CD4-positive, alpha-beta T cell treated with Interleukin-4 for 1 hour (primary cell): ENCODE measurements at places on chromosomes 5 and 9.

DNA sequence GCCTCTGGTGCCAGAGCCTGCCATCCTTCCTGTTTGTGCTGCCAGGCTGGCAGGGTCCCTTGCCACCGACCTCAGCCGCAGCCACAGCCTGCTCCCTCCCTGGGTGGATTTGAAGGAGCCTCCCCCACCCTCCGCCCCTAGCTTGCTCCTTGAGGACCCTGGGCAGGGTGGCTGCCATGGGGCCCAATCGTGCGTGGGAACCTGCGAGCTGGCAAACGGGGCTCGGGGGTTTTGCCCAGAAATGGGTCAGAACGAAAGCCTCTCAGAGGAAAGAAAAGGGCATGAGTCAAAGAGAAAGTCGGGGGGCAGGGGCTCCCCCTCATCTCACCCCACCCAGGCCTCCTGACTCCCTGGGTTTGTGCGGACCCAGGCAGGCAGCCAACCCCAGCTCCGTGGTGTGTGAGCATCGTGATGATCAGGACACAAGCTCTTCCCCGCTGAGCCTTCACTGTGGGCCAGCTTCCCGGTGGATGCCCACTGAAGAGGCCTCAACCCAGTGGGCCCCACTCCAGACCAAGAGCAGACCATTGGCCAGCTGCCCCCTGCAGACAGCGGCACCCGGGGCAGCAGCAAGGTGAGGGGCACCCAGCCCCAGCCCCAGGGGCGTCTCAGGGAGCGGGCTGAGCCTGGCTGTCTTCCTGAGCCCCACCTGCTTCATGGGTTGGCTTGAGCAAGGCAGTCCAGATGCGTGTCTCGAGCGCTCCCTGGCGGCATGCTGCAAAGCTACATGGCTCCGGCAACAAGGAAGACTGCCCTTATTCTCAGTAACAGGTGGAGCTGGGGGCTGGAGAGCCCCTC is 3.0 kb upstream of the FUT7 start:
- peak; percentile 88 for DNase-seq

GRCh38 chr5:34900652-34901051 is 14.7 kb downstream of the RAD1 start:
- DNase-seq = no peak

GRCh38 chr5:138366632-138367382 is 14.3 kb downstream of the KDM3B start:
- no peak for DNase-seq

- DNase-seq = no peak
Observed at GRCh38 chr5:171871711-171872110, 86.1 kb downstream of the SMIM23 start.

- DNase-seq = no peak
Observed at GRCh38 chr9:126093771-126094170, 232.9 kb upstream of the MVB12B start.

DNA sequence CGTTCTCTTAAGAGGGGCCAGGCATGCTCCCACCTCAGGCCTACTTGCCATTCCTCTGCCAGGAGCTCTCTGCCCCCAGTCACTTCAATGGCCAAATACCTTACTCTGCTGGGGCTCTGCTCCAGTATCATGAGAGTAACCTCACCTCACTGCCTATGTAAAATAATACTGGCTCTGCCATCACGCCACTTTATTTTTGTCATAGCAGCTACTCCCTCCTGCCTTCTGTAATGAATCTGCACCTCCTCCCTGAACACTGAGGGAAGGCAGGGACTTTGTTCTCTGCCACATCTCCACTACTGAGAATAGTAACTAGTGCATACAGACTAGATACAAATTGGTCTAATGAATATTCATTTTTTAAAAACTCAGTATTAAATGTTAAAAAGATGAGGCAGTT is 33.8 kb downstream of the MACROH2A1 start:
- no peak for DNase-seq

- DNase-seq = no peak
Observed at GRCh38 chr5:179278119-179278518, 67.1 kb downstream of the ADAMTS2 start.

DNA sequence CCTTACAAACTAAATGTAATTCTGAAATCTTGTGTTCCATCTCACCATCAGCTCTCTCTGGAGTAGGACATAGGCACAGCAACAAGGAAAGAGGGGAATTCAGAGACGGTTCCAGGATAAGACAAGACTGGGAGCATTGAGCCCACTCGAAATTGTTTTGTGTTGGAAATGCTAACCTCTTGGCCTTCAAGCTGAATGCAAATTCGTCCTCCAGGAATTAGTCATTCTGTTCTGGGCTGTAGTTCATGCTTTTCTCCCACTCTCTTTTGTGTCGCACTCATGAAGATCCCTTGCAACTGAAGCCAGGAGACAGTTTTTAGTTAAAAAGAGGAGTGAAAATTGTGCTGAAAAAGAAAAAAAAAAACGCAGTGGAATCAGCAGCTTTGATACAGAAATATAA is 121.7 kb upstream of the SEMA6A start:
- no peak for DNase-seq

DNA sequence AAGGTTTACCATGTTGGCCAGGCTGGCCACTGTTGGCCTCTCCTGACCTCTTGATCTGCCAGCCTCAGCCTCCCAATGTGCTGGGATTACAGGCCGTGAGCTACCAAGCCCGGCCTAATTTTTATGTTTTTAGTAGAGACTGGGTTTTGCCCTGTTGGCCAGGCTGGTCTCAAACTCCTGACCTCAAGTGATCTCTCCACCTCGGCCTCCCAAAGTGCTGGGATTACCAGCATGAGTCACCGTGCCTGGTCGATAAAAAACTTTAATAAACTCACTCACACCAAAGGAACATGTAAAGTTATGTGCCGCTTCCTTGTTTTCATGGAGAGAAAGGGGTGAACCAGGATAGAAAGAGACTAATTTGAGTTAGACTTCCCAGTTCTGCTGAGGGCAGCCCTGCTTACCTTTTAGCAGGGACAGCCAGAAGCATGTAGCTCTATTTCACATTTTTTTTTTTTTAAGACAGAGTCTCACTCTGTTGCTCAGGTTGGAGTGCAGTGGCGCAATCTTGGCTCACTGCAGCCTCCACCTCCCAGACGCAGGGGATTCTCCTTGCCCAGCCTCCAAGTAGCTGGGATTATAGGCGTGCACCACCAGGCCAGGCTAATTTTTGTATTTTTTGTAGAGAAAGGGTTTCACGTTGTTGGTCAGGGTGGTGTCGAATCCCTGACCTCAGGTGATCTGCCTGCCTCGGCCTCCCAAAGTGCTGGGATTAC is 11.4 kb upstream of the HAUS6 start:
- DNase-seq = no peak

- no peak for DNase-seq
Observed at GRCh38 chr9:135489188-135489906, 9.8 kb downstream of the PPP1R26 start.

DNA sequence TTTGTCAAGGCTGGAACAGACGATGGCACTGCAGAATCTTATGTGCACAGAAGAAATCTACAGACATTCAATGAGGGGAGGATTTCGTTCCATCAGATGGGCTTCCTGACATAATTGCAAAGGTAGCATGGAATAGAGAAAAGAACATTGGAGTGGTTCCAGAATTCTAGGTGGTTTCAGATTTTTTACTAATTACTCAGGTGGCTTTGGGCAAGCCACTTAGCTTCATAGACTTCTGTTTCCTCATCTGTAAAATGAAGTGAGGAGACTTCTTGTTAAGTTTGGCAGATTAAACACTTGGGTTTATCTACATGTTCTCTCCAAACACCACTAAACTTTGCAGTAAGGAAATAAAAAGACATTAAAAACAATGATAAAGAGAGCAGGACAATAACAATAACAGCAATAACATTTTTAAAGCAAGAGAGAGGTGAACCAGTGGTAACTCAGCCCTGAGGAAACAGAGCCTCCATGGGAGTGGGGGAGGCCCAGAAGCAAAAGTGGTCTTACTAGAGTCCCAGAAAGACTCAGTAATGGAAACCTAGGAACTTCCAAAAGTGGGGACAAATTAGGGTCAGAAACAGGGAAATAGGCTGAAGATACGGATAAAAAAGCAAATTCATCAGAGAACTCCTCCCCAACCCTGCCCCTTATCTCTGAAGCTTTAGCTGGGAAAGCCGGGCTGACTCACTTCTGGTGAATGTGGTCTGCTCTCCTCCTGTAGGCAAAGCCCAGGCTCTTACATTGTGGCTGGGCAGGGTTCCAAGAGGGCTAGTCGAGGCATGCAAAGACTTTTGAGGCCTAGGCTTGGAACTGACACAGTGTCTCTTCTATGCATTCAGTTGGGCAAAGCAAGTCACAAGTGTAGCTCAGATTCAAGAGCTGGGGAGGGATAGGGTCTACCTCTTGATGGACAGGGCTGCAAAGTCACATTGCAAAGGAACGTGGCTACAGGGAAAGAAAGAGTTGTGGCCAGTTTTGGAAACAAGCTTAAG is 11.8 kb upstream of the ACTBL2 start:
- no peak for DNase-seq

GRCh38 chr9:117815948-117816347 is 111.7 kb downstream of the TLR4 start:
- no peak for DNase-seq

- no peak for DNase-seq
Observed at GRCh38 chr5:134503937-134504437, 21.5 kb upstream of the JADE2 start.

DNA sequence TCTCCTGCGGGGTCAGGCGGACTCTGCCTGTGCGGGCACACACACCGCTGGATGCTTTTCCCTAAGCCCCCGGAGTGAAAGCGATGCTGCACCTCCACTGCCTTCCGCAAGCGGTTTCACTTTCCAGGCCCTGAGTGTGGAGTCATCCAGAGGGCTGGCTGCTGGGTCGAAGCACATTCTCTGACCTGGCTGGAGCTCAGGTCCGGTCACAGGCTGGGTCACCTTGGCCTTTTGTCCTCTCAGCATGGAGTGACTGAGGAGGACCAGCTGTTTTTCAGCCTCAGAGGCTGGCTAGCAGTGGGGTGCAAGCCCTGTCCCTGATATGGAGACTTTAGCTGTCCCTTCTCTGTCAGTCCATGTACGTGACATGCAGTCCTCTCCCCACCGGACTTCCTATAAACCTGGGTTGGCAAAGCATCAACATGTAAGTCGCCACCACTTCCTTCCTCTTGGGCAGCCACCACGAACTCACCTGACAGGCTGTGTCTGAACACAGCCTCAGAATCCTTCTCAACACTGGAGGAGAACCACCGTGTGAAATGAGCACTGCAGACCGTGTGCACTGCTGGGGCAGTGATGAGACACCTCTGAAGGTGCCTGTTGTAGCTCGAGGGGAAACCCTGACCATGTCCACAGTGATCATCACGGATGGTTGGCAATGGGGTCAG is 51.3 kb downstream of the GADD45G start:
- no peak for DNase-seq

DNA sequence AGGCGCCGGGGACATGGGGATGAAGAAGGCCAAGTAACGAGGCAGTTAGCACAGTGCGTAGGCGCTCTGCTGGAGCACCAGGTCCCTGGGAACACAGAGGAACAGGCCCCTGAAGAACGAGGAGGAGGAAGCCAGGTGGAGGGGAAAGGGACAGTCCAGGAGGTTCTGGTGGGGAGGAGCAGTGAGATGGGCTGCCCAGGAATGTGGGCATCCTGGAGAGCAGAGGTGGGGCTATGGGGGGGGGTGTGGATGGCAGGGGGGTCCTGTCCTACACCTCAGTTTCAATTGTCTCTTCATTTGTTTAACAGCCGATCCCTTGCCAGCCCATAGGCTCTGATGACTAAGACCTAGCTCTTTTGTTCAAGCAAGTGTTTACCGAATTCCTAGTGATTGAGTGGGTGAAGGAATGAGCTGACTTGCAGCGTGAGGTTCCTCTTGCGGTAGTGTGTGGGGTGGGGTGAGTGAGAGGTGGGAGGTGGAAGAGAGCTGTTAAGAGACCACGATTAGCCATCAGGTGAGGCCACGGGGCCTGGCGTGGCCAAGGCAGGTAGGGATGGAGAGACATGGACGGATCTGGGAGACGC is 8.4 kb upstream of the PHYHD1 start:
- no peak for DNase-seq

DNA sequence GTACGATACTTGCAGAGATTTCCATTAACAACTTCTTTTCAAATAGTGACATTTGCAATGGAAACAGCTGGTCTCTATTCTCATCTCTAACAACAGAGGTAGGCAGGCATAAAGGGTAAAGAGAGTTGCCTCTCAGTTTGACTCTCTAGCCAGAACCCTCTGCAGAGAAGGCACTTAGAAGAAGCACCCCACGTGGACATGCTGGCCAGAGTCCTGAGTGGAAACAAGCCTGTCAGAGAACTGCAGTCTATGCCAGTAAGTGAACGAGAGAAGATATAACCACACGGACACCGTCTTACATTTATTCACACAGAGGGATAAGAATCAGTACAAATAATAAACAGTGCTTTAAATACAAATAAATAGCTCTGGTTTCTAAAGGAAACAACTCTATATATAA is 11.0 kb upstream of the LHX6 start:
- DNase-seq = no peak

- no peak for DNase-seq
Observed at GRCh38 chr9:104025945-104026344, 68.2 kb upstream of the SMC2 start.

- DNase-seq = no peak
Observed at GRCh38 chr9:87609002-87609401, 111.3 kb downstream of the DAPK1 start.

DNA sequence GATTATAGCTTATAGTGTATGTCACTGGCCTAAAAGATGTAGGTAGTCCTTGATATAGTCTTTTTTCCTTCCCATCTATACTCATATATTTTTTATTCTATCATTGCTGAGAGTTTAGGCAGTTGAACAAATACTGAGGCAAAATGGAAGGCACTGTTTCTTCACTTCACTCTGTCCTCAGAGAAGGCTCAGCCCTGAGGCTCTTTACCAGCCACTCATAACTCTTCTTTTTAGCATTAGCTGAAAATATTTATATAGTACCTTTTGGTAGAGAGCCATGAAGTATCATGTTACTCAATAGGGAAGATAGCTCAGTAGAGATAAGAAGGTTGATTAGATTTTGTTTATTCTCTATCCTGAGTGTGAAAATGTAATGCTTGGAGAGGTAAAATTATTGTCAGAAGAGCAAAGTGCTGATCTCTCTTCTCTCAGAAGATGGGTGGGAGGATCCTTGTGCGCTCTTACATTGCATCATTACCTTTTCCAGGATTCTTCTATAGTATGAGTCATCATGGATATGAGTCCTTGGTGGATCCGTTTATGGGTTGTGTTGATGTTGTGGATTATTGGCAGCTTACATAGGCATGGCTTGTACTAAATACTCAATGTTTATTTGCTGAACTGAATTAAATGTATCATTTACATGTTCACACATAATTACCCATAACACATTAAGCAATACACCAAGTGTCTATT is 88.1 kb downstream of the ANXA1 start:
- no peak for DNase-seq

GRCh38 chr9:113998525-113999255 is 79.4 kb downstream of the AMBP start:
- peak; percentile 7 for DNase-seq

GRCh38 chr5:79464695-79465332 is 49.1 kb downstream of the HOMER1 start:
- DNase-seq = peak; percentile 39

DNA sequence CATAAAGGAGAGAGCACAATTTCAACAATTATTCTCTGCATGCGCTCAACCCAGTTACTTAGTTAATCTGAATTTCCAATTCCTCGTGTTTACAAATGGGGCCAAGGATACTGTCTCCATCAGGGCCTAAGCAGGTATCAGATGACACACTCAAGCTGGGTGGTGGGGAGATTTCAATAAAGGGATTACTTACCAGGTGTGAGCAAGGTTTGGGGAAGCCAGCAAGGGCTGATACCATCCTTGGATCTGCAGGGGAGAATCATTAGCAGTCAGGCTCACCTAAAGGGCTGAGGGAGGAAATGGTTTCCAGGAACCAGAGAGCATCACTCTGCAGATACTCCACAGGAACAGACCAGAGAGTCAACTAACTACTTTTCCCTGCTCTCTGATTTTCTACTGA is 487.1 kb downstream of the NTRK2 start:
- DNase-seq = no peak
